SJSA1 (cell line): ENCODE measurements at places on chromosomes 5 and 9. TPM values are rescaled to one million over a fixed set of nuclear protein-coding genes. Genes with fewer than 3 reads are reported as not detected.

DNA sequence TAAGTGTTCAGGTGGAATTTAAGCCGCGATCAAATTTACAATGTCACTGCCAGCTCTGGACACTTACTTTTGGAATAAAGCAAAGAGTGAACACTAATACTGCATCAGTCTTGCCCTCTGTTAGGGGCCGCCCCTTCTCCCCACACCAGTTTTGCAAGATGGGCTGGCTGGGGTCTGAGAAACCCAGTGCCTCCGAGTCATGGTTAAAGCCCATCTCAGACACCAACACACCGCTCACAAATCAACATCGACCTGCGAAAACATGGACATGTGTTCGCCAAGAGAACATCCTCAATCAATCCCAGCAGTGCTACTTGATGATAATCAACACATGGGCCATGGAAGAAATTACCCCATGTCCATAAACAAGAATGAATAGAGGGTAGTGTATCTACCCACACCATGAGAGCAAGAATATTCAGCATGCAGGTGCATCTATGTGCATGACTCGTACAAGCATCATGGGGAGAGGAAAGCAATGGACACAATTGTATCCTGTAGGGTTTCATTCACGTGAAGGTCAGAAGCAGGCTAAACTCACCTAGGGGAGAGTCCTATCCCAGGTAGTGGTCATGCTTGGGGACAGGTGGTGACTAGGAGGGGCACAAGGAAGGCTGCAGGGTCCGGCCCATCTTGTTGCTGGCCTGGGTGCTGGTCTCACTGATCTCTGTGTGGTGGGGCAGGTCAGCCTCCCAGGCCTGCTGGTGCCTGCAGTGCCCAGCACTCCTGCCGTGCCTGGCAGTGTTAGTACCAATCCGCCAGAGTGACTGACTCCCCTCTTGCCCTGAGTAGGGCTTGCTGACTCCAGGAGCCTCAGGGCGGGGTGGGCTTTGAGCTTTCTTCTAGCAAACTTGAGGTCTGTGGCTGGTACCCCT is 5.0 kb downstream of the S1PR3 start:
- no peak overlapping the region for H3K27ac ChIP-seq
- no peaks in the 10 kb centered on the region for H3K27me3 ChIP-seq
- H3K4me1 ChIP-seq: peaks cover 45% of the 10 kb centered on the region
- DNase-seq: no peak
- H3K36me3 ChIP-seq: peaks cover 51% of the 10 kb centered on the region

- H3K4me3 ChIP-seq: no peak overlapping the region
- no peaks in the 10 kb centered on the region for H3K4me1 ChIP-seq
- no peaks in the 10 kb centered on the region for H3K36me3 ChIP-seq
Measured at GRCh38 chr5:53277491-53277890, 167.9 kb upstream of the MOCS2 start.

- no peak for DNase-seq
- H3K4me1 ChIP-seq: peaks cover 15% of the 10 kb centered on the region; the same call in 1 of the 2 replicates
- H3K27ac ChIP-seq: no peak overlapping the region
Measured at GRCh38 chr9:104750185-104750767, 2.8 kb downstream of the NIPSNAP3A start.

Gene PTGDS
- not detected in 2 replicates for total RNA-seq

Gene SPINK5
- not detected in 2 replicates for total RNA-seq

- H3K27me3 ChIP-seq: no peaks in the 10 kb centered on the region
- no peak for DNase-seq
- H3K27ac ChIP-seq: no peak overlapping the region
- no peaks in the 10 kb centered on the region for H3K36me3 ChIP-seq
- no peaks in the 10 kb centered on the region for H3K4me1 ChIP-seq
Measured at GRCh38 chr9:123401879-123402513, 46.0 kb downstream of the CRB2 start.

DNA sequence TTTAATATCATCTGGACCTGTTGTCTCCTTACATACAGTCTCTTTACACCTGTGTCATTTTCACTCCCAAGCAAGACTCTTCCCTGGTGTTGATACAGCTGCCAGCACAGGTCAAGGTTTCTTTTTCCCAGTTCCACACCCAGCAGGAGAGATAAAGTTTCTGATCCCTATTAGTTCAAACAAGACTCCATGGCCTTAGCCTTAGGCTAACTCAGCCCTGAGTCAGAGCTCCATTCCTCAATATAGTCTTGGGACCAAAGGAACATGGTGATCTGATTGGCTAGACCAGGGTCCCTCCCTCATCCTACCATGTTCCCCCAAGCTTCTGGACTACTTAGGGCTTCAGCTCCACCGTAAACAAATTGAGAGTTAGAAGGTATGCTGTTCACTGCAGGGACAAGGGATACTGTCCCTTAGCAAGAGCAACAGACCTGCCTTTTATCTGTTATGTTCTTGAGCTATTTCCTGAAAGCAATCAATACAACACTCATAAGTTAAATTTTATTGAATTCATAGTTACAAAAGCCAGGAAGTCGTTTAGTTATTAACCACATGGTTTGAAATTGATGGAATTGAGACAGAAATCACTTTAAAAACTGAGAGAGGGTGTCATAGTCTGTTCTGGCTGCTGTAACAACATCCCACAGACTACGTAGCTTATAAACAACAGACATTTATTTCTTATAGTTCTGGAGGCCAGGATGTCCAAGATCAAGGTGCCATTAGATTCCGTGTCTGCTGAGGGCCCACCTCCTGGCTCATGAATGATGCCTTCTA is 20.5 kb downstream of the SLC1A1 start:
- H3K27ac ChIP-seq: no peak overlapping the region
- DNase-seq: no peak
- H3K4me1 ChIP-seq: peaks cover 32% of the 10 kb centered on the region
- no peaks in the 10 kb centered on the region for H3K27me3 ChIP-seq
- no peak overlapping the region for H3K4me3 ChIP-seq
- H3K36me3 ChIP-seq: no peaks in the 10 kb centered on the region

DNA sequence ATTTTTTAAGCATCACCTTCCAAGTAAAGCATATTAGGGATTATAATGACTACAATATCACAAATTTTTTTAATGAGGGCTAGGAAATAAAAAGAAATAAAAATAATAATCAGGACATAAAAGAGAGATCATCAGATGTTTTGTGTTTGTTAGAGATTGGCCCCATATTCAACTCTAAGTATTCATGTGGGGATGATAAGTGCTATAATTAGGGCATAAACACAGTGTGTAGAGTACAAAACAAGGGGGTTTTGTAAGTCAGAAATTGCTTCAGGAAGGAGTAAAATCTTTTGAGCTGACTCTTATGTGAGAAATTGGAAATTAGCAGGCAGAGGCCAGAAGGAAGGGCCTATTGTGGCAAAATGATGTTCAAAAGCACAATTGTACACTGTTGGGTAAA is 127.3 kb downstream of the STARD4 start:
- no peaks in the 10 kb centered on the region for H3K27me3 ChIP-seq
- peaks cover 13% of the 10 kb centered on the region for H3K4me1 ChIP-seq
- no peak overlapping the region for H3K4me3 ChIP-seq
- H3K27ac ChIP-seq: no peak overlapping the region
- no peaks in the 10 kb centered on the region for H3K36me3 ChIP-seq

Gene ZNF346
- total RNA-seq: 25.2 and 64.9 TPM in 2 replicates

- peak overlapping the region; percentile 26; the same call in 1 of the 2 replicates for H3K27ac ChIP-seq
- peaks cover 42% of the 10 kb centered on the region for H3K4me1 ChIP-seq
- peak; percentile 36 for DNase-seq
- no peak overlapping the region for H3K4me3 ChIP-seq
Measured at GRCh38 chr9:95852059-95853032, 23.1 kb upstream of the ERCC6L2 start.

DNA sequence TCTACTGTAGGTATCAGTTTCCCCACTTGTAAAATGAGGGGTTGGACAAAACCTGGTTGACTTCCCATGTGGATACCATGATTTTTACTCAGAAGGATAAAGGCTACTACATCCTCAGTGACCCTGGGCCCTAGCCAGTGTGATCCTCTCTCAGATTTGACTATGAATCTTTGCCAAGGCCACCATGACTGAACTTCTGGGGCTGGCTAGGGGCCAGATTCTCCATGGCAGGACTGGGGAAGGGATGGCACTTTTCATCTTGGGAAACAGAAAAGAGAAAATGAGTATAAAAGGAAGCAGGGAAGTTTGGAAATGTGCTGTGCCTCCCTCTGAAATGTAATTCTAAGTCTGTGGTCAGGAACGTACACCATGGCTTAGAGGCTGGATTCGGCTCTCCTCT is 1.4 kb upstream of the FSTL4 start:
- H3K4me3 ChIP-seq: no peak overlapping the region
- H3K27ac ChIP-seq: no peak overlapping the region
- H3K27me3 ChIP-seq: peaks cover 72% of the 10 kb centered on the region

Gene DCANP1
- not detected in 2 replicates for total RNA-seq

DNA sequence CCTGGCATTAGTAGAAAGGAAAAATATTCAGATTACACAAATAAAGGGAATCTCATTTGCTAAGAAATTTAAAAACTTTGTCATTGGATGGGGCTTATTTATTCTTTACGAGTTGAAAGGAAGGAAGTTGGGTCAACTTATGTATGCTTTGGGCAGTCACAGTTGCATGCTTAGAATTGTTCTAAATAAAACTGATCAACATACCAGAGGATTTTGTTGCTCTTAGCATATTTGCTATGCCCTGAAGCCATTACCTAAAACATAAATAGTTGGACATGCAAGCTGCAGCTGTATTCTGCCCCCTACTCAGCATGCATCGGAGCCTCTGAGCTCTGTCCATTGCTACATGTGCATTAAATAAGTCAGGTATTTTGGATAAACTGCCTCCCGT is 172.7 kb upstream of the MEF2C start:
- no peaks in the 10 kb centered on the region for H3K36me3 ChIP-seq
- H3K4me1 ChIP-seq: peaks cover 9% of the 10 kb centered on the region
- DNase-seq: no peak

- H3K27me3 ChIP-seq: no peaks in the 10 kb centered on the region
- no peak overlapping the region for H3K27ac ChIP-seq
- no peaks in the 10 kb centered on the region for H3K4me1 ChIP-seq
- no peaks in the 10 kb centered on the region for H3K36me3 ChIP-seq
Measured at GRCh38 chr9:138014563-138014945, 137.0 kb downstream of the CACNA1B start.

DNA sequence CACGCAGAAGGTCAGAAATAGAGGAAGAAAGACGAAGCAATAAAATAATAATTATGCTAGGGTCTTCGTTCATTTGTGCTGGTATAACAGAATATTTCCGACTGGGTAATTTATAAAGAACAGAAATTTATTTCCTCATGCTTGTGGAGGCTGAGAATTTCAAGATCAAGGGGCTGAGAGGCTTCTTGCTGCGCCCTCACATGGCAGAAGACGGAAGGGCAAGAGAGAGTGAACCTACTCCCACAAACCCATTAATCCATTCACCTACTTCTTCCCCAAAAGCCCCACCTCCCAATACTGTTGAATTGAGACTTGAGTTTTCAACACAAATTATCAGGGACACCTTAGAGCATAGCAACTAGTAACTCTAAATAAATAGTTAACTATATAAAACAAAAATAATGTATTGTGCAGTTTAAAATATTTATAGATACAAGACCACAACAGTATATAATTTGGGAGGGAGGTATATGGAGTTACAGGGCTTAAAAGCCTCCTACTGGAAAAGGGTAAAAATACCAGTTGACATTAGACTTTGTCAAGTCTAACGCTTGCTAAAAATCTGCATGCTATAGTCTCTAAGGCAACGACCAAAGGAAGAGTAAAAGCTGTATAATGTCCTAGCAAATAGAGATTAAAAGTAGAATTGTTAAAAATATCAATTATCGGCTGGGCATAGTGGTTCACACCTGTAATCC is 40.3 kb upstream of the NAA35 start:
- DNase-seq: peak; percentile 11
- no peaks in the 10 kb centered on the region for H3K27me3 ChIP-seq
- no peak overlapping the region for H3K4me3 ChIP-seq

GRCh38 chr9:108746864-108747263 is 108.9 kb downstream of the ACTL7B start:
- H3K4me3 ChIP-seq: no peak overlapping the region
- H3K4me1 ChIP-seq: no peaks in the 10 kb centered on the region
- H3K27me3 ChIP-seq: no peaks in the 10 kb centered on the region
- H3K27ac ChIP-seq: no peak overlapping the region
- no peaks in the 10 kb centered on the region for H3K36me3 ChIP-seq

Gene CNTFR
- not detected in 2 replicates for total RNA-seq

GRCh38 chr9:86965636-86966395 is 18.5 kb upstream of the GAS1 start:
- H3K27me3 ChIP-seq: 0 out of 2 replicates have a peak, but pooled peaks cover 4% of the 10 kb centered on the region
- H3K36me3 ChIP-seq: no peaks in the 10 kb centered on the region
- H3K4me1 ChIP-seq: no peaks in the 10 kb centered on the region
- H3K4me3 ChIP-seq: no peak overlapping the region
- DNase-seq: no peak

Gene STPG3
- not detected in 2 replicates for total RNA-seq

GRCh38 chr5:131272724-131273123 is 8.9 kb downstream of the CDC42SE2 start:
- peaks cover 25% of the 10 kb centered on the region for H3K4me1 ChIP-seq
- H3K27ac ChIP-seq: no peak overlapping the region
- H3K4me3 ChIP-seq: no peak overlapping the region
- DNase-seq: no peak

DNA sequence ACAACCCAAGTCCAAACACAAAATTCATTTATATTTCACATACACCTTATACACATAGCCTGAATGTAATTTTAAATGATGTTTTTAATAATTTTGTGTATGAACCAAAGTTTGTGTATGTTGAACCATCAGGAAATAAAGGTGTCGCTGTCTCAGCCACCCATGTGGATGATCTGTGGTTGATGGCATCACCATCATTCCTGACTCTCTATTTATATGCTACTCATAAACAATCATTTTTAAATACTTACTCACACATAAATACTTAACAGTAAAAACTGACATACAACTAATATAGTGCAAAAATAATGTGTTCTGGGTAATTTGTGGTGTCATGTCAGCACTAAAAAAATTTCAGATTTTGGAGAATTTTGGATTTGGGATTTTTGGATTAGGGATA is 38.4 kb downstream of the SMC5 start:
- no peaks in the 10 kb centered on the region for H3K27me3 ChIP-seq
- H3K4me1 ChIP-seq: peaks cover 16% of the 10 kb centered on the region
- H3K4me3 ChIP-seq: no peak overlapping the region
- H3K27ac ChIP-seq: peak overlapping the region; percentile 37
- H3K36me3 ChIP-seq: peaks cover 78% of the 10 kb centered on the region

GRCh38 chr5:152185547-152186245 is 219.4 kb downstream of the NMUR2 start:
- H3K27ac ChIP-seq: no peak overlapping the region
- H3K4me1 ChIP-seq: no peaks in the 10 kb centered on the region
- no peak overlapping the region for H3K4me3 ChIP-seq
- H3K27me3 ChIP-seq: no peaks in the 10 kb centered on the region
- no peak for DNase-seq

- H3K27me3 ChIP-seq: no peaks in the 10 kb centered on the region
- no peak overlapping the region for H3K27ac ChIP-seq
- no peaks in the 10 kb centered on the region for H3K36me3 ChIP-seq
- no peak overlapping the region for H3K4me3 ChIP-seq
- H3K4me1 ChIP-seq: peaks cover 18% of the 10 kb centered on the region
Measured at GRCh38 chr9:36725777-36726356, 153.2 kb downstream of the MELK start.

- H3K36me3 ChIP-seq: no peaks in the 10 kb centered on the region
- no peaks in the 10 kb centered on the region for H3K27me3 ChIP-seq
- no peaks in the 10 kb centered on the region for H3K4me1 ChIP-seq
- no peak for DNase-seq
- no peak overlapping the region for H3K4me3 ChIP-seq
Measured at GRCh38 chr5:86360801-86361200, 256.9 kb upstream of the COX7C start.
